ENCODE measurements at places on chromosomes 13 and 19.

- DNase-seq: no peak
Observed at GRCh38 chr13:26951581-26952177, 191.1 kb upstream of the GPR12 start.

GRCh38 chr13:41780715-41781706 lies 179.9 kb downstream of the VWA8 start:
- DNase-seq: no peak

GRCh38 chr13:32036126-32036695 lies 4.6 kb downstream of the FRY start:
- DNase-seq: no peak

- DNase-seq: no peak
Observed at GRCh38 chr19:41195675-41196497, 2.9 kb downstream of the CYP2S1 start.

DNA sequence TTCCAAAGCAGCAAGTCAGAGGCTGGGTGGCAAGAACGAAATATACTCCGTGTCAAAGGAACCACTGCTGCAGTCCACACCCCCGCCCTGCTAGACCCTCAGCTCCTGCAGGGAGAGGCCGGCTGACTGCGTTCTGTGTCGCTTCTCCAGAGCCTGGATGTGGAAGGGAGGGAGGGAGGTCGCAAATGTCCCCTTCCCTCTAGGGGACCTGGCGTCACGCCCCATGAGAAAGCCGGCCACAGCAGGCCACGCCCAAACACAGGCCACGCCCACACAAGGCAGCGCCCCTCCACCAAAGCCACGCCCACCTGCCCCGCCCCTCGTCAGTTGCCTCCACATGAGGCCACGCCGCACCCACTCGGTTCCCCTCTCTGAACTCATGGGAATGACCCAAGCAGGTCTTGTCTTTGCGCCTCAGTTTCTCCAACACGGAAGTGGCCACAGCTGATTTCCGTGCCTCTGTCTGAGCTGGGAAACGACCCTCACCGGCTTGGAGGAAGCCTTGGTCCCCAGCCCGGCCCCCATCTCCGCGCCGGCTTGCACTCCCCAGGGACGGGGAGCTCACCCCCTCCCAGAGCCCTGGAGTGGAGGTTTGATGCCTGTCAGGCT lies 38.4 kb upstream of the TCF3 start:
- peak; percentile 68 for DNase-seq

GRCh38 chr13:60164234-60164889 lies 634 bp upstream of the DIAPH3 start:
- DNase-seq: no peak

- no peak for DNase-seq
Observed at GRCh38 chr13:102440259-102440936, 38.5 kb upstream of the FGF14 start.

DNA sequence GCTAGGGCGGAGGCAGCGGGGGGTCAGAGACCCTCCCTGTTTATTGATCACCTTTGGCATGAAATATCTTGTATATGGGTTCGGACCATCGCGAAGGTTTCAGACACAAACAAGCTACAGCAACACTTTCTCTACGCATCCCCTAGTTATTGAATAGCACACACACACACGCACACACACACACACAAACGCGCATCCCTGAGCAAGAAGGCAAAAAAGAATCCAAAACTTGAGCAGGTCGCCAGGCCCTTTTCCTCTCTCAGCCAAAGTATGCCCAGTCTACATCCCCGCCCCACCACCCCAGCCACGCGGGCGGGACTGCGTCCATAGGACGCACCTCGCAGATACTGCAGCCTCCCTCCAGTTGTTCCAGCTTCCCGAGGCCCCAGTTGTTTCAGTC lies 16.0 kb downstream of the POU4F1 start:
- DNase-seq: no peak

- DNase-seq: no peak
Observed at GRCh38 chr13:28754698-28755545, 36.2 kb upstream of the SLC46A3 start.

DNA sequence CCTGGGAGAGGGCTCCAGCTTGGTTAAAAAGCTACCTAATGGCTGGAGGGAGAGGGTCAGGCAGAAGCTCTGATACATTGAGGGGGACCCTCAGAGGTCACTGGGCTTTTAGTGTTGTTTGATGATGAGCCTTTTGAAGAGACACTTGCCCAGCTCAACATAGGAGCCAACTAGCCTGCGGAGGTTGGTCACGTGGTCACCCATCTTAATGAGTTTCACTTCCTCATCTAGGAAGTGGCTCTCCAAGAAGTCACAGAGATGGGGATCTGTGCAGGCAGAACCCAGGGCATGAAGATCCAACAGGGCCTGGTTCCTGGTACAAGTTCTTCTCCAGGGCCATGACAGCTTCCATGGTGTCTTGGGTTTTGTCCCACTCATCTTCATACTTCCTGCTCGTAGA lies 33.4 kb downstream of the IPO5 start:
- no peak for DNase-seq

DNA sequence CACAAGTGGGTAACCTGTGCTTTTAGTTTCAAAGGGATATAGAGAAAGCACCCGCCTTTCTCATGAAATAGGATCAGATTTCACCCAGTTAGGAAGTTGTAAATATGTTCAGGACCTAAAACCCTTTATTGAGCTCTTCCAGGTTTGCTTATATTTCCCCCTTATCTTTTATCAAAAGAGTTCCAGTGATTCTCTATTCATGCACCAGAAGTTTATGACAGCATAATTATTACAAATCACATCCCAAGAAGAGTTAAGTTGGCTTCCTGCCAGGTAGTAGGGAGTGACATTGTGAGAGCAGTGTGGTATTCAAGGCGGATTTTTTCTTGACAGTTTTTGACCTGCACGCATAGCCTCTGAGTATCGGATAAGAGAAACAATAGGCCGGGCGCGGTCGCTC lies 190.3 kb downstream of the STK24 start:
- no peak for DNase-seq

- DNase-seq: no peak
Observed at GRCh38 chr13:48938308-48938943, 37.3 kb upstream of the FNDC3A start.

GRCh38 chr13:52884429-52885010 lies 36.1 kb upstream of the PCDH8 start:
- DNase-seq: no peak

DNA sequence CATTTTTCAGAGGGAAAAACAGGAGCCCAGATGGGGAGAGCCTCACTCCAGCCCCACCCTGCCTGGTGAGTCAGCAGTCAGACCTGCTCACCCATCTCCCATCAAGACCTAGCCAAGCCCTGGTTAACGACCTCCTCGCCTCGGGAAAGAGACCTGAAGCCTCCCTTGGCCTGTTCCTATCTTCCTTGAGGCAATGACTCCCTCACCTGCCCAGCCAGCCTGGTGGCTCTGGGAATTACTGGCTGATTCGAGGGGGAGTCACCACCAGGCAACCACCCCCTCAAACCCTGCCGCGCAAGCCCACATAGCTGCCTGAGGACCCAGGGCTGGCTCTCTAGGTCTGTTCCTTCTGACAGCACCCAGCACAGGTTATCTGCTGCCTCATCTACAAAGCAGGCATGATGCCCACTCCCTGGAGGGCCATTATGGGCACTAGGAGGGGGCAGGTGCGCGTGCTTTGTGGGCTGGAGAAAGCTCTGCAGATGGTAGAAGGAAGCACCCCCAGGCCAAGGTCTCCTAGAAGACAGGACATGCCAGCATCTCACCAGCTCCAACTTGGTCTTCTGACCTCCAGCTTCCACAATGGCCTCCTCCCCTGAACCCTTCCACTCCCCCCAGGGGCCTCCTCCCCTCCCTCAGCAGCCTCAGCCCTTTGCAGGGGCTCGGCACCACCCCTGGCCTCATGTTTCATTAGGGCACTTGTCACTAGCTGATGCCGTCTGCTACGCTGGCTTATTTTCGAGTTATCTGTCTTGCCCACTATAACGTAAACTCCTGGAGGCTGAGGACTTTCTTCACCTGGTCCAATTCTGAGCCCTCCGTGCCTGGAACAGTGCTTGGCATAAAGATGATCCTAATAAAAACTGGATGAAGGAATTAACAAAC lies 10.4 kb downstream of the DEDD2 start:
- DNase-seq: no peak

GRCh38 chr13:69306766-69307165 lies 800.9 kb upstream of the ATXN8OS start:
- DNase-seq: no peak

DNA sequence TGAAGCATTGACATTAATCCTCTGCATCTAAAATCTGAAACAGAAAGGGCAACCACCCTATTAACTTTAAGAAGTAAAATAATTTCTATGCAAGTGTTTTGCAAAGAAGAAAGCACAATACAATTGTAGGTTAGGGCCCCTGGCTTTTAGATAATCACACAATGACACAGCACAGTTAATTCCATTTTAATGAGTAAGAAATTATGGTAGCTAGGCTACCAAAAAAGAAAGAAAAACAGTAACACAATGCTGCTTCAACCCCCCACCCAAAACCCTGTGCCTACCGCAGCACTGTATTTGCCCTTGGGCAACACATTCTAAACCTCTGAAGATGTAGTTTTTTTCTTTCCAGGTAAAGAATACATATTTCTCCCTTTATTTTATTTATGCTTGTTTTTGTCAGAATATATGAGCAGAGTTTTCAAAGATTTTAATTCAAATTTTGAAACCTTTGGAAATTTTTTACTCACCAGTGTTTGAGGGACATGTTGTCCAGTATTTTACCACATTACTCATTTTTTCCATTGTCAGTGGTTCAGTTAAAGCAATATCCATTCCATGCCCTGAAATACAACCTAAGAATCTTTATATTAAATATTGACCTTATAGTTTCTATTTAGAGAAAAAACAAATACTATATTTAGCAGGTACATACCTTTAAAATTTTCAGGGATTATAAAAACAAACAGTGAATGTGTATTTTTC lies 21.1 kb downstream of the SOHLH2 start:
- DNase-seq: no peak

- DNase-seq: no peak
Observed at GRCh38 chr13:40148742-40149141, 493.3 kb downstream of the COG6 start.

DNA sequence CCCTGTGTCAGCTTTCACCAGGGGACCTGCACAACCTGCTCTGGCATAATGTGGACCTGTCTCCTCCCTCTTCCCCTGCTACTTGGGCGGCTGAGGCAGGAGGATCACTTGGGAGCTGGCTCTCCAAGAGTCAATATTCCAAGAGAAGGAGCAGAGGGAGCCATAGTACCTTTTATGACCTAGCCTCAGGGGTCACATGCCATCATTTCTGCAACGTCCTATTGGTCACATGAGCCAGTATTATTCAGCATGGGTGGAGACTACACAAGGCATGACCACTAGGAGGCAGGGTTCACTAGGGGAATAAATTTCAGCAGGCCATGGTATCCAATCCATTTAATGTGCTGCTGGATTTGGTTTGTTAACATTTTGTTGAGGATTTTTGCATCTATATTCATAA lies 12.0 kb upstream of the SHFL start:
- DNase-seq: peak; percentile 58

DNA sequence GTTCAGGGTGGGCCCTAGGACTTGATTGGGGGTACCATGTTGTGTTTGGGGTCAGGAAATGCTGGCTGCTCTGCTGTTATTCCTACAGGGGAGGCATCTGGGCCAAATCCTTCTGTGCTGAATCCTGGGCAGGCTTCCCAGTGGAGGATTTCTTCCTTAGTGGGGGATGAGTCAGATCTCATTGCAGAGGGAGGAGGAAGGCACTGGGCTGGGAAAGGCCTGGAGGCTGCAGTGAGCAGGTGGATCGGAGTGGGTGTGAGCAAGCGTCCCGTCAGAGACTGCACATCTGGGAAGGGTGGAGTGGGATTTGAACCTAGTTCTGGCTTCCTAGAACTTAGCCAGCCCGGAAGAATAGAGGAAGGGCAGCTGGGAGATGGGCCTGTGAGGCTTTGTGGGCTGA lies 11.5 kb downstream of the CCDC124 start:
- DNase-seq: no peak

DNA sequence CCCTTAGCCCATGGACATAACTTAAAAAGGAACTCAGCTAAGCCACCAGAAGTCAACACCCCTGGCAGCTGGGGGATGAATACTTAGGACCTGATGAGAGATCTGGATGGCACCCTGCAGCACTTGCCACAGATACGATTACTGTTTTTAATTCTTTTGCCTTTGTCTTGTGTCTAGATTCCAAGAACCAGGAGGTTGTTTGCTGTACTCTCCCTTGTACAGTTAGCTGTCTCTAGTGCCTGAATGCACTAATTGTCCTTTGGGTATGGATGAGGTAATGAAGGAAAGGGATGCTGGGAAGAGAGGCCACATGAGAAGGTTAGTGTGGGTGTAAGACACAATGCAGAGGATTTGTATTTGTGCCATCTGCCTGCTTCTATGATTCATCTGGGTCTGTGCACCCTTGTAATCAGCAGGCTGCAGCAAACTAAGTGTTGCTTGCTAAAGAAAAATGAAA lies 385.8 kb downstream of the KCNRG start:
- no peak for DNase-seq

GRCh38 chr19:39264306-39265290 lies 3.6 kb upstream of the IFNL2 start:
- DNase-seq: no peak

DNA sequence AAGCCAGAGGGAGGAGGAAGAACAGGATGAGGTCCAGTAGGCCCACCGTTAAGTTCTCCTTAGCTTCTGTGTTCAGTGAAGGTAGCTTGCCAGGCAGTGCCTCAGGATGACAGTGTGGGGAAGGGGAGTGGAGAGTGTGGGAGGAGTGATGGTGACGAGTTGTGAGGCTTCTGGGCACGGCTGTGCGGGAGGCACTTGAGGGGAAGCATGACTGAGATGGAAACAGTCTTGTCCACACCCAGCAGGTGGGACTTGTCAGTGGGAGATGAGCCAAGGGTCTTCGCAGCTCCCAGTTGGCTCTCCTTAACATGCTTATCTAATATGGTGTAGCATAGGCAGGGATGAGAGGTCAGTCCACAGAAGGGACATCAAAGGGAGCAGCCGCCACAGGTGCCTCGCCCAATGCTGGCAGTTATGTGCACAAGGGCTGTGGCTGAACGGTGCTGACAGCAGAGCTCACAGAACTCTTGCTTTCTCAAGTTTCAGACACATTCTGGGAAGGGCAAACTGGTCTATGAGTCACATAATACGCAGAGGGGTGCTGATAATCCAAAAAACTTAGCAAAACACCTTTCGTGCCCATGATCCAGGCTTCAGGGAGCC lies 47.5 kb downstream of the OXGR1 start:
- DNase-seq: no peak

DNA sequence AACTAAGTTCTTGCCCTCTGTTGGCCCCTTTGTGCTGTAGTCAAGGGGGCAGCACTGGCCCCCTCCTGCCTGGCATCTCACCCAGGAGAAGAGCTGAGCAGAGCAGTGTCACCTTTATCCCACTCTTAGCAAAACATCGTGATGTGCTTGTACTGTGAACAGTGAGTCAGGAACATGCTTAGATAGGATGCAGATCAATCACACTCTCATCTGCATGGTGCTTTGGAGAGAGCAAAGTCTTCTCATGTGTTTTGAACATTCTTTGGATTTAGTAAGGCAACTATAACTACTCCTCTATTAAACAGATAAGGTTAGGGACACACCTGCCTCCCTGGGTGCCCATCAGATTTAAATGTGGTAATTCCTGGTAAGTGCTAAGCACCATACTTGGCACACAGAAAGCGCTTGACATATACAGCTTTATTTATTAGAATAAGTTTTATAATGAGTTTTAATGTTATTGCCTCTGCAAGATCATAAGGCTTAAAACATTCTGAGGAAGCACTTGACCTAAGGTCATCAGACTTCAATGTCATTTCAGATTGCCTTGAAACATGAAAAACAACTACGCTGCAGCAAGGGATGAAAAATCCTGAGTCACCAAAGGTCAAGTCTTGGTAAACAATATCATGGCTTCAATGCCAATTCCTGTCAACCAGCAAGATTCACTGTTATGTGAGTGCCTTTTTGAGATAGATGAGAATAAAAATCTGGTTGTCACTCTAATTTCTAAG lies 82.4 kb upstream of the IRS2 start:
- no peak for DNase-seq

GRCh38 chr13:48946163-48946562 lies 29.5 kb upstream of the FNDC3A start:
- DNase-seq: no peak

All from stimulated activated CD4-positive, alpha-beta T cell treated with anti-CD3 and anti-CD28 coated beads, Interleukin-2, amount 100 ng/mL, for 48 hours (primary cell).